ENCODE measurements at places on chromosomes 2 and 18.

DNA sequence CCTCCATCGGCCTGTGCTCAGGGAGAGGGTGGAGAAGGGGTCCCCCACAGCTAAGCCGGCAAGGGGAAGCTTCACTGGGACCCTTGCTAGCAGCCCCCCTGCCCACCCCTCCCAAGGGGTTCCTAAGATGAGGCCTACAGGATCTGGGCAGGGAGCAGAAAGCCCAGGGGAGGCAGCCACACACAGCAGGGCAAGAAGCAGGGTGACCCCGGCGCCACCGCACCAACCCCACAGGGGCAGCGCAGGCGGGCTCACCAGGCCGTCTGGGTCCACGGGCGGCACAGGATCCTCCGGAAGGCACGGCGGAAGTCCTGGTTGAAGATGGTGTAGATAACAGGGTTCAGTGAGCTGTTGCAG is 1.8 kb downstream of the ADRA2B start:
- no peaks in the 10 kb centered on the region for H3K27me3 ChIP-seq
- H3K27ac ChIP-seq = no peak overlapping the region
- DNase-seq = no peak
- H3K4me1 ChIP-seq = peaks cover 10% of the 10 kb centered on the region
- H3K36me3 ChIP-seq = no peaks in the 10 kb centered on the region

GRCh38 chr2:60547841-60548240 is 5.6 kb downstream of the BCL11A start:
- H3K27me3 ChIP-seq = peaks cover 53% of the 10 kb centered on the region
- H3K27ac ChIP-seq = no peak overlapping the region
- no peaks in the 10 kb centered on the region for H3K36me3 ChIP-seq

- no peak overlapping the region for H3K27ac ChIP-seq
- H3K27me3 ChIP-seq = no peaks in the 10 kb centered on the region
- no peak for DNase-seq
- no peaks in the 10 kb centered on the region for H3K4me1 ChIP-seq
- H3K36me3 ChIP-seq = no peaks in the 10 kb centered on the region
Observed at GRCh38 chr2:239559417-239560261, 158.8 kb upstream of the HDAC4 start.

DNA sequence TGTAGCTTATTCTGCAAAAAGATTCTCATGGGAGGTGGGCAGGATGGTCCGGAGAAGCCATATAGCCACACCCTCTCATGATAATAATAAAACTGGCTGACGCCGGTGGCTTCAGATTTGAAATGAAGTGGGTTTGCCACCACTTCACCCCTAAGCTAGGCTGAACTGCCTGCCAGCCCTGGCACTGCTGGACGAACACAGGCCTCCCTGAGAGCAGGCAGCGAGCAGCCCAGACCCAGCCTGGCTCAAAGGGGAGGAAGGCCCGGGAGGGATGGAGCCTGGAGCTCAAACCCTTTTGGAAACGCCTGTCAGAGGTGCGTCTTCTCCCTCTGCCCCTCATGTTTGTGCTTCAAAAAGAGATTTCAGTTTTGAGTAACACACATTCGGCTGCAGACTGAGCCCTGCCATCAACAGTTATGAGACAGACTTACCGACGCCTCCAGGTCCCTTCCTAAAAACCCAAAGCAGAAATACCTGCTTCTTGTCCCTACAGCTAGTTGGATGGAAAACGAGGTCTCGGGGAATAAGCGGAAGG is 71.1 kb upstream of the HPCAL1 start:
- H3K4me1 ChIP-seq = no peaks in the 10 kb centered on the region
- no peak overlapping the region for H3K27ac ChIP-seq
- no peak for DNase-seq
- H3K4me3 ChIP-seq = no peak overlapping the region

DNA sequence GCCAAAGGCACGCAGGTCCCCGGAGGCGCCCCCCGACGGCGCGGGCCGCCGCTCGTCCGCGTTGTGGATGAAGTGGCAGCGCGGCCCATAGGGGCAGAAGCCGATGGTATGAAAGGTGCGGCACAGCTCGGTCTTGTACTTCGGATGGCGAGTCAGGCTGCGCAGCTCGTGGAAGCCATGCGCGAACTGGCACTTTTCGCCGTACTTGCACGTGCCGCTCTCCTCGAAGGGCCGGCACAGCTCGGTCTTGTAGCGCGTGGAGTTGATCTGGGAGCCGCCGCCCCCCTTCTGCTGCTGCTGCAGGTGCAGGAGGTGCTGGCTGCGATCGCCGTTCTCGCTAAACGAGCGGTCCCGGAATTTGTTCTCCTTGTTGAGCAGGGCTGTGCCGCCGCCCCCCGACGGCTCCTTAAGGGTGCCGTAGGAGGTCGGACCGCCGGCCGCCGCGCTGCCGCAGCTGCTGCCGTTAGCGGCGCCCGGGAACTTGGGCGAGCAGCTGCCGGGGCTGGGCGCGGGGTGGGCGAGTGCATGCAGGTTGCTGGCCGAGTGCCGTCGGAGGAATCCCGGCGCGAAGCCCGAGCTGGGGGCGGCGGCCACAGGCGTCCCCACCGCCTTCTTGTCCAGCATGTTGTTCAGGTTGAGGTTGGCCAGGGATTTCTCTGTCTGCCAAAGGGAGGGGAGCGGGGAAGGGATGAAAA is 1.2 kb downstream of the ZFP36L2 start:
- H3K27me3 ChIP-seq = no peaks in the 10 kb centered on the region
- H3K4me1 ChIP-seq = peaks cover 27% of the 10 kb centered on the region
- peak overlapping the region; percentile 91 for H3K27ac ChIP-seq
- peak overlapping the region; percentile 95 for H3K4me3 ChIP-seq
- DNase-seq = peak; percentile 56

- H3K4me1 ChIP-seq = no peaks in the 10 kb centered on the region
- H3K4me3 ChIP-seq = no peak overlapping the region
- H3K36me3 ChIP-seq = no peaks in the 10 kb centered on the region
- H3K27ac ChIP-seq = no peak overlapping the region
- DNase-seq = no peak
Observed at GRCh38 chr2:111208639-111209038, 87.9 kb downstream of the BCL2L11 start.

GRCh38 chr2:10447300-10447894 is 730 bp downstream of the ODC1 start:
- H3K4me3 ChIP-seq = peak overlapping the region; percentile 58
- no peak for DNase-seq
- peaks cover 27% of the 10 kb centered on the region for H3K36me3 ChIP-seq
- peaks cover 23% of the 10 kb centered on the region for H3K4me1 ChIP-seq
- H3K27ac ChIP-seq = peak overlapping the region; percentile 79

- H3K4me1 ChIP-seq = peaks cover 5% of the 10 kb centered on the region
- no peak overlapping the region for H3K27ac ChIP-seq
- no peak overlapping the region for H3K4me3 ChIP-seq
- no peak for DNase-seq
- H3K36me3 ChIP-seq = no peaks in the 10 kb centered on the region
Observed at GRCh38 chr2:233857511-233858141, 3.3 kb upstream of the HJURP start.

DNA sequence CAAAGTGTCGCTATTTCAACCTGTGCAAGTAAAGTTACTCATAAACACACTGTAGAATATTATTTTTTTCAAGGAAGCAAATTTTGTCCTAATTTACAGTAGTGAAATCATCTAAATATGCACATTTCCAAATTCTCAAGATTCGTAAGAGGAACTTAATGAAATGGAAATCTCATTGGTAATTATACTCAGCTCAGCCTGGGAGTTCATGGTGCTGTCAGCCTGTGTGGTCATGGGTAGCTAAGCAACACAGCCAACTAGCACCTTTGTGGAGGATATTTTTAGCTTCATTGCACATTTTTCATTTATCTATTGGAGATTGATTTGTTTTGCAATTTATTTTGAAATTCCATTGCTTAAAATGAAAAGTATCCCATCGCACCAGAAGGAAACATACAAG is 975.7 kb upstream of the ZEB2 start:
- no peaks in the 10 kb centered on the region for H3K4me1 ChIP-seq
- no peak overlapping the region for H3K4me3 ChIP-seq
- H3K27me3 ChIP-seq = no peaks in the 10 kb centered on the region
- no peak overlapping the region for H3K27ac ChIP-seq

GRCh38 chr2:189439342-189439741 is 1.9 kb upstream of the WDR75 start:
- peaks cover 7% of the 10 kb centered on the region for H3K4me1 ChIP-seq
- no peaks in the 10 kb centered on the region for H3K27me3 ChIP-seq

DNA sequence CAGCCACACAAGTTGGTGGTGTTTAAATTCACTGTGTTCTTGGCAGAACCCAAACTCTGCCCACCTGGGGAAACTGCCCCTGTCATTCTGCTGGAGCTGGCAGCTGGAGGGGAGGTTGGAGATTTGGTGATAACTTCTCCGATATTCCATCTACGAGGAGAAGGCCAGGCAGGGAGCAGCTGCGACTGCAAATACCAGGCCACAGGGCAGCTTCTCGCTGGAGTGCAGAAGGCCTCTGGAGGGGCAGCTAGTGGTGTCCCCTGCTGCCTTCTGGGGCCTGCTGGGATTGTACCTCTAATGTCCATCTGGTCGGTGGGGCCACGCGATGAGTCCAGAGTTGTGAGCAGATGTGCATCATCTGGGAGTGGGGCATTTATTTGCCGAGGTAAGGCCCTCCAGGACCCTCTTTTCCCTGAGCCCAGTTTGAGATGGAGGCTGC is 98.9 kb downstream of the ACKR3 start:
- no peaks in the 10 kb centered on the region for H3K4me1 ChIP-seq
- H3K27me3 ChIP-seq = no peaks in the 10 kb centered on the region
- H3K4me3 ChIP-seq = no peak overlapping the region
- no peaks in the 10 kb centered on the region for H3K36me3 ChIP-seq

- no peak overlapping the region for H3K27ac ChIP-seq
- DNase-seq = no peak
- no peaks in the 10 kb centered on the region for H3K36me3 ChIP-seq
- no peaks in the 10 kb centered on the region for H3K27me3 ChIP-seq
Observed at GRCh38 chr2:239488125-239488524, 87.3 kb upstream of the HDAC4 start.

DNA sequence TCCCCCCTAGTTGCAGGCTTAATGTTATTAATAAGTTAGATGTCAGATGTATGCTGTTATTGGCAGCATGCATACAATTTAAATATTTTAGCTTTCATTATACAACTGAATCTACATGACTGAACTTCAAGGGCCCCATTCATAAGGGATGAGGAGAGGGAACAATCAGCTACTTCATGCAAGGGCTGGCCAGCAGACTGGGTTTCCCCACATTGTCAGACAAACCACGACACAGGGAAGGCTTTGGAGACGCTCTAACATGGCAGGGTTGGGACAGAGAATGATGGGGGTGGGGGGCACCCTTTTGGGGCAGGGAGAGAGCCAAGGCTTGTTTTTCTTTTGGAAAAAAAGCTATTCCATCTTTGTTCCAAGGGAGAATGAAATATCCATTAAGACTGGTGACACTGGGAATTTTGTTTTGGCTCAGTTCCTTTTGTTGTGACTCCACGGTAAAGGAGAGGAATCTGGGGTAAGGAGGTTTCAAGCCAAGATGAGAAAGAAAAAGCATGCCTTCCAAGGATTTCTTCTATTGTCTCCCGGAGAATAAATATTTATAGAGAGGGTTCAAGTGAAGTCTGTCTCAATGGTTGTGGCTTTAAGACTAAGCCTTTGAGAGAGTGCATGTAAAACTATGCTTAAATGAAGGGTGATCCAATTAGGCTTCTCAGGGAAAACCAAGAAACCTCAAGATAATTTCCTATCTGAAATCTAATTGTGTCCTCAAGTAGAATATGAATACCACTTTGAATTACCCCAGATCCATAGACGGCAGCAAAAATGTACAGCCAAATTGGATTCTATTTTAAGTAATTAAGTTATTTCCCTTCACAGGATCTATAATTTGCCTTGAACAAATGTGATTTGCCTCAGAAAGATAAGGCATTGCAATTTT is 5.4 kb downstream of the CXCR4 start:
- peaks cover 10% of the 10 kb centered on the region for H3K4me1 ChIP-seq
- no peak overlapping the region for H3K27ac ChIP-seq
- no peak for DNase-seq
- peaks cover 33% of the 10 kb centered on the region for H3K36me3 ChIP-seq

DNA sequence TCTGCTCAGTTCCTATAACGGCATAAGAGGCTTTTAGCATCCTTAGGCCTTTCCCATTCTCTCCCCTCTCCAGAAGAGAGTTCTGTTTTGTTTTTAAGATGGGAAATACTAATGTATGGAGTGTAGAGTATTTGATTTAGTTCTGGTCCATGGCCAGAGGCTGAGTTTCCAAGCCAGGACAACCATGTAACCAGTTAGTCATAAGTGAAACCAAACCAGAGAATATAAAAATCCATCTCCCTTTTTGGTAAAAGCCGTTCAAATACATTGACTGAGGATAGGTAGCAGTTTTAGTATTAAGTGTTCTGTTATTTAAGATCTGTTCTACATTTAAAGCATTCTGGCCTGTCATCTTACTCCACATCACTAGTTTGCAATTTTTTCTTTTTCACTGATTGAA is 3.1 kb downstream of the PSMD1 start:
- no peak overlapping the region for H3K27ac ChIP-seq
- no peak for DNase-seq
- H3K27me3 ChIP-seq = no peaks in the 10 kb centered on the region

DNA sequence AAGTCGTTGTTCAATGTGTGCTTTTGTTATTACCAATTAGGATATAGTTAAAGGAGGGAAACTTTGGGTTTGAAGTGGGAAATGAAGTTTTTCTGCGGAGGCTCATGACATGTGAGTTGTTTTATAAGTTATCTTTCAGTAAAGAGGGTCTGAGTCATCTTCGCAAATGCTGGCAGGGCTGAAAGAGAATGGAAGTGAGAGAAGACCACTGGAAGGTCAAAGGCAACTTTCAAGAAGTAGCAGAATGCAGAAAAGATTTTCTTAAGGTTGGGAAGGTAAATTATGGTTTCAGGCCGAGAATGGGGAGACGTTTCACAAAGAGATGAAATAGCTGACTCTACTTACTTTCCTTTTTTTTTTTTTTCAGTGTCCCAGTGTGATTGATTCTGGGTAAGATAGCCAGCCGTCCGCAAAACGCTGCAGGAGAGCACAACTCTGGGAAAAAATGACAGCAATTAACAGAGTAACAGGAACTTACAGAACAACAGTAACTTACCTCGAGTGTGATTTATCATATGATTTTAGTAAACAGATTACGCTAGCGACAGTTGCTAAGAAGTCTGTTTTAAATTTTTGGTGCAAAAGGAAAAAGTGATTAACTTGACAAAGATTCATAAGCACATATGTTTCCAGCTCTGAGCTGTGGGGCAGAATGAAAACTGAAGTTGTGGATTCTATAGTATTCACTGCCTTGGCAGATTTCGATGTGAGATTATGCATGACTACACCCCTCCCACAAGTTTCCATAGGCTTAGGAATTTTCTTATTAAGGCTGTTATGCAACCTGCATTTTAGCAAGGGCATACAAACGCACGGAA is 46.8 kb upstream of the ACTR3 start:
- no peak for DNase-seq
- no peak overlapping the region for H3K27ac ChIP-seq
- H3K36me3 ChIP-seq = no peaks in the 10 kb centered on the region
- H3K27me3 ChIP-seq = no peaks in the 10 kb centered on the region
- no peaks in the 10 kb centered on the region for H3K4me1 ChIP-seq
- H3K4me3 ChIP-seq = no peak overlapping the region

DNA sequence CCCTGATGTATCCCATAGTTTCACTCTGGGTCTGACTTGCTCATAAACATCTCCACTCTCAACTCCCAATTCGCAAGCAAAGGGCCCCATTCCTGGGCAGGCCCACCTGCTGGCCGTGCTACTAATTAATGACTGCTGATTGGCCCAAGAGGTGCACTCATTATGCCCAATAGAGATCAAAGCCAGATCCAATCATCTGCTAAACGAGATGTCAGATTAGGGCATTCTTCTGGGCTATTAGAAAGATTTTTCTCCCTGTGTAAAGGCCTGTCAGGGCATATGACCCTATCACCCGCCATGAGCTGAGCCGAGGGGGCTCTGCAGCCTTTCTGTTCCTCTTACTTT is 103.4 kb upstream of the HAAO start:
- no peaks in the 10 kb centered on the region for H3K36me3 ChIP-seq
- no peak overlapping the region for H3K4me3 ChIP-seq
- no peaks in the 10 kb centered on the region for H3K27me3 ChIP-seq
- H3K27ac ChIP-seq = no peak overlapping the region
